Activated effector memory CD4-positive, alpha-beta T cell treated with anti-CD3 and anti-CD28 coated beads, Interleukin-2, amount 50 U/mL, for 16 hours (primary cell): ENCODE measurements at places on chromosomes 3 and 15.

GRCh38 chr15:38231436-38231835 lies 21.2 kb upstream of the SPRED1 start:
- no peak for DNase-seq

DNA sequence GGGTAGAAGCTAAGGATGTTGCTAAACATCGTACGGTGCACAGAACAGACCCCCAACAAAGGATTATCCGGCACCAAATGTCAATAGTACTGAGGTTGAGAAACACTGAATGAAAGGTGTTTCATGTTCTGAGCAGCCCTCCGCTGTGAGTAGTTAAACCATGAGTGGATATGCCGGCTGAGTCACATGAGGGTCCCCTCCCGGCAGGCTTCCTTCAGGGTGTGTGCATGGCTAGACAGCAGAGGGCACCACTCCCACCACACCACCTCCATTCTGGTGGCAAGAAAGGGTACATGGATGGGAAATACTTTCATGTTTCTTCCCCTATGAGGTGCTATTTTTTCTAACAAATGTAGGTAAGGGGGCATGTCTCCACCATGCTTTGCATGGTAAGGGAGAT lies 128.3 kb upstream of the SEMA6D start:
- DNase-seq, result no peak

GRCh38 chr3:55899887-55900286 lies 412.8 kb upstream of the WNT5A start:
- DNase-seq, result no peak

DNA sequence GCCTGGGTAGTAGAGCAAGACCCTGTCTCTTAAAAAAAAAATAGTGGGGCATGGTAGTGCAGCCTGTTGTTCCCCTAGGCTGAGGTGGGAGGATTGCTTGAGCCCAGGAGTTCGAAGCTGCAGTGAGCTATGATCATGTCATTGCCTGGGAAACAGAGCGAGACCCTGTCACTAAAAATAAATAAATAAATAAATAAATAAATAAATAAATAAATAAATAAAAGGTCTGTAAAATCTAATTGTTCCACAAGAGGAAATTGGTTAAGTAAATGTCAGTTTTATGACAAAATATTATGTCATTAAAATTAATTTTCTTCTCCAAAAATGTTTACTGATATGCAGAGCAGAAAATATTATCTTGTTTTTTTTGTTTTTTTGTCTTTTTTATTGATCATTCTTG lies 5.3 kb downstream of the CRELD1 start:
- DNase-seq, result no peak

DNA sequence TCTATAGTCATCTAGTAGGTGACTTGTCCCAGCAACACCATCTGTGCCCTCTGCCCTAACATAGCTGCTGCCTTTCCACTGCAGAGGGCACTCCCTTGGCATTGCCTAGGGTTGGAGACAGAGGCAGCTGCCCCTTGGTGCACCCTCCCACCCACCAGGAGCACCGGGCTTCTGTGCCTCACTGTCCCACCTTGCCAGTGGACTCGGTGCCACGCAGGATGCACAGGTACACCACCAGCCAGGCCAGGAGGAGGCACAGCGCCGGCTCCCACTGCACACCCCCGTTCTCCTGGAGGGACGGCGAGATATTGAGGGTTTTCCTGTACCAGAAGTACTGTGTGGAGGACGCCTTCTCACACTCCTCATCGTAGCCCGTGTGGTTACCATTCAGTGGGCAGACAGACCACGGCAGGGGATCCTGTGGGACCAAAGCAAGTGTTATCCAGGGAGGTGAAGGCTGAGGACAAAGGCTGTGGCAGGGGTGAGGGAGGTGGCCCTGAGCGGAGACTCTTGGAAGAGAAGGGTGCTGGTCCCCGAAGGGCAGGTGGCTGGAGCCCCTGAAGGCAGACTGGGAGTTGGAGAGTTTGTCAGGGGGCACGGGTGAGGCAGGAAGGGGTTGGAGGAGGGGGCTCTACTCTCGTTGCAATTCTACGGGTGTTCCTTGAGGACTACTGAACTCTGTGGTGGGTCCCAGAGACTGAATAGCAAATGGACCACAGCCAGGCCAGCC lies 20.6 kb downstream of the SLC6A20 start:
- no peak for DNase-seq

DNA sequence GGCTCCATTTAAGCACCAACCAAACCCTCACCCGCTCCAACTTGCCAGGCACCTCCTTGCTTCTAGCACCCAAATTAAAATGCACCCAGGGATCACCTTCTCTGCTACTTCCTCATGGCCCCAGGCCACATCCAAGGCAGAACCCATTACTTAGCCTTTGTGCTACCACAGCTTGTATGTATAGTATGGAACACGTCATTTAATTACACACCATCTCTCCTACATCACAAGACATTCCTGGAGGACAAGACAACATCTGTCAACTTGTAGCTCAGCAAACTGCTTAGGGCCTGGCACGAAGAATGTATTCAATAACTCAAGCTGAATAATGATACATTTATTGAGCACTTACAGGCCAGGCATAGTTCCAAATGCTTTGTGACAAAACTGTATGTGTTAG lies 23.3 kb downstream of the ZDHHC3 start:
- no peak for DNase-seq

GRCh38 chr3:72800869-72801268 lies 47.4 kb downstream of the SHQ1 start:
- DNase-seq, result no peak

DNA sequence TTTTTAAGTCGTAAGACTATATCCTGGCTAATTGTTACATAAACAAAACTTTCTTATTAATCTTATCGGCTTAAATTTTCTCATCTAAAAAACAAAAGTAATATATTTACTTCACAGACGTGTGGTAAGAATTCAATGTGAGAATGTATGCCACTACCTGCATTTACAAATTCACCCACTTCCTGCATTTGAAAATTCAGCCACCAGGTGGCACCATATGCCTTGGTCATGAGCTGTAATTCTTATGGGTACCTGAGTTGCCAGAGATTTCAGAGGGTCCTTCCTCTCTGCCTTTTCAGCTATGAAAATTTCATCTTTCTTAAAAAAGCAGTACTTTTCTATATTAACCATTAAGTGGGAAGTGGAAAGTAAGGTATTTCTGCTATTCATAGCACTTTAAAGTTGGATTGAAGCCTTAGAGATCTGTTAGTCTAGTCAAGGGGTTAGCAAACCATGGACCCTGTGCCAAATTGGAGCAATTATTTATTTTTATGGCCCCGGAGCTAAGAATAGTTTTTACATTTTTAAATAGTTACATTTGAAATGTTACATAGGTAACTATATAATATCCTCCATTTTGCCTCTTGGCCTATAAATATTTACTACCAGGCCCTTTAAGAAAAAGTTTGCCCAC lies 127.8 kb downstream of the HCN4 start:
- peak; percentile 89 for DNase-seq

- no peak for DNase-seq
Measured at GRCh38 chr15:78537266-78537905, 2.9 kb upstream of the PSMA4 start.

GRCh38 chr15:82663186-82663600 lies 16.0 kb upstream of the CPEB1 start:
- peak; percentile 74 for DNase-seq

- DNase-seq, result no peak
Measured at GRCh38 chr3:184156522-184156955, 1.4 kb downstream of the DVL3 start.

- peak; percentile 68 for DNase-seq
Measured at GRCh38 chr15:80060356-80061006, 1.0 kb downstream of the ZFAND6 start.

DNA sequence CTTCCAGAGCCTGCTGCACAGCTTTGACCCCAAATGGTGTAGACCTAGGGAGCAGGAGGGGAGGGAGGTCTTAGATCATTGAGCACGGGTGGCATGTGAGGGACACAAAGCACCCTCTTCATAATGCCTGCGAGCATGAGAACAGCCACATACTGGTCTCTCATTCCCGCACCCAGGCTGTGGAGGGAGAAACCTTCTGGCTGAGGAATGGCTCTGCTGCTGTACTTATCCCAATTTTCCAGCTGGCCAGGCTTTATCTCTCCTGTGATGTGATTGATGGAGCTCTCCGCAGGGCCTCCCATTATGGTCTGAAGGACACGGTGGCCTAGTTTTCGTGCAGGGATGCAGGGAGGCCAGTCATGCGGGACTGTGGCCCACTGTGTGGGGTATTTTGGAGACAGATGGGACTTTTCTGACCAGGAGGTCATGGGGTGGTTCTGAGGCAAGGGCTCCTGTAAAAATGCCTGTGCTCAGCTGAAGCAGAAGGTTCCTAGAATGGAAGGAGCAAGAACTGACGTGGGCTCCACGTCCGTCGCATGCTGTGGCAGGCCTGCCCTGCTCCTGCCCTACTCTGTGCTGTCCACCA lies 251.5 kb downstream of the PLCL2 start:
- peak; percentile 31 for DNase-seq

DNA sequence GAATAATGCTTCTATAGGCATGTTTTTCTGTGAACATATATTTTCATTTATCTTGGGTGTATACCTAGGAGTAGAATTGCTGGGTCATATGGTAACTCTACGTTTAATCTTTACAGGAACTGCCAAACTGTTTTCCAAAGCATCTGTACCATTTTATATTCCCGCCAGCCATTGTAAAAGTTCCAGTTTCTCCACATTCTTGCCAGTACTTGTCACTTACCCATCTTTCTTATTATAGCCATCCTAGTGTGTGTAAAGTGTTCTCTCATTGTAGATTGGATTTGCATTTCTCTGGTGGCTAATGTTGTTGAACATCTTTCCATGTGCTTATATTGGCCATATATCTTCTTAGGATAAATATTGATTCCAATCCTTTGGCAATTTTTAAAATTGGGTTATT lies 31.2 kb upstream of the CFAP20DC start:
- no peak for DNase-seq

DNA sequence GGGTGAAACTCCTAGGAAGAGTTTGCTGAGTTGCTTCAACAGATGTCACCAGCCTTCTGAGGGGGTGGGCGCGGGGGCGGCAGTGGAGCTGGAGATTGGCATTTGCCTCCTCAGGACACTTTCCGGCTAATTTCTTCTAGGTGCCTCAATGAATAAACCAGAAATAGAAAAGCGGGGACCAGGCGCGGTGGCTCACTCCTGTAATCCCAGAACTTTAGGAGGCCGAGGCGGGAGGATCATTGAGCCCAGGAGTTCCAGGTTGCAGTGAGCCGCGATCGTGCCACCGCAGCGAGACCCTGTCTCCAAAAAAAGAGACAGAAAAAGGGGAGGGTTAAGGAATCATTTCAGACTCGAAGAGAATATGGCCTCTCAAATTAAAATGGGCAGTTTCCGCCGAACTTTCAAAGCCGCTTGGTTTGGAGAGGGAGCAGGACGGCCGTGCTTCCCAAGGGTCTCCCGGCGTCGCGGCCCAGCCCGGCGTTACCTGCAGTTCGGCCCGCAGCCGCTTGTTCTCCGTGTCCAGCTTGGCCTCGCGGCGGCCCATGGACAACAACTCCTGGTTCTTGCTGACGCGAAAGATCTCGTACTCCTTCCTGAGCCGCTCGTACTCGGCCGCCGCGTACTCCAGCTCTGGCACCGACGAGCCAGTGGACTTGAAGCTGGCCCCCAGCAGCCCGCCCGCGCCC lies 587 bp downstream of the NPHP3 start:
- peak; percentile 67 for DNase-seq
